ENCODE measurements at places on chromosomes 1 and 21.

- DNase-seq, result no peak
These were observed 368.4 kb upstream of the GREM2 start for GRCh38 chr1:240980342-240980741.

GRCh38 chr1:84619383-84620102, 45.3 kb upstream of the CTBS start:
- peak; percentile 24 for DNase-seq

- DNase-seq, result no peak
These were observed 37.9 kb downstream of the GNG12 start for GRCh38 chr1:67795179-67795912.

DNA sequence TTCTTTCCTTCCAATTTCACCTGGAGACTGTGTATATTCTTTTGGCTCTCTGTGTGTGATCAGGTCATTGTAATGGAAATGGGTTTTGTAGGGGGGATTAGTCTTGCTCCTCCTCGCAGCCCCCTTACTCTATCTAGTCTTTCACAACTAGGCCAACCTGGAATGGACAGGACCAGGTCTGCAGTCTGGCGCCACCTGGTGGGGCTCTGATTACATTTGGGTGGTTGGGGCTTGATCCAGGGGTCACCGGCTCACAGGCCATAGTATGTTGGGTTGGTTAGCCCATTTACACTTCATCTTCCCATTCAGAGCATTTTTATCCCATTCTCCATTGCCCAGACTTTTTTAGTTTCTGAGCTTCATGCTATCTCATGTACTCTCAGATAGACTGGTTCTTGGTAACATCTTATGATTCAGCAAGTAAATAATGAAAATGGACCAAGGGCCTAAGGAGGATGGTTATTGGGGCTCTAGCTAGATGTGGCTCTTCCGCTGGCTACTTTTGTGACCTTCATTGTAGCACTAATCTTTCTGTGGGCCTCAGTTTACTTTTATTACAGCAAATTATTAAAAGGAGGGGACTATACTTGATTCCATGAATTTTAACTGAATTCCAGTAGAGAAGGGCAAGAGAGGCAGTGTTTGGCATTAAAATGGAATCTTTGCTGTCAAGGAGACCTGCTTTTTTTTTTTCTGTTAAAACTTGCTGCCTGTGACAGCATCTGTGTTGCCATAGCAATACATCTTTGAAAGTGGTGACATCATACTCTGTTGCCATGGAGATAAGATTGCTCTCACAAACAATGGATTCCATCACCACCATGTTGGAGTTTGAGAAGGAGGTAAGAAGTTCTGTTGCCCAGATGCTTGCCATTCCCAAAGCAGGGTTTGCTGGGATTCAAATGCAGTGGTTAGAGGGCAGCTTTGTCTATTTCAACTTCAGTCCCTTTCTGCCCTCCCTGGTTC, 150.1 kb downstream of the PLXNA2 start:
- peak; percentile 32 for DNase-seq

DNA sequence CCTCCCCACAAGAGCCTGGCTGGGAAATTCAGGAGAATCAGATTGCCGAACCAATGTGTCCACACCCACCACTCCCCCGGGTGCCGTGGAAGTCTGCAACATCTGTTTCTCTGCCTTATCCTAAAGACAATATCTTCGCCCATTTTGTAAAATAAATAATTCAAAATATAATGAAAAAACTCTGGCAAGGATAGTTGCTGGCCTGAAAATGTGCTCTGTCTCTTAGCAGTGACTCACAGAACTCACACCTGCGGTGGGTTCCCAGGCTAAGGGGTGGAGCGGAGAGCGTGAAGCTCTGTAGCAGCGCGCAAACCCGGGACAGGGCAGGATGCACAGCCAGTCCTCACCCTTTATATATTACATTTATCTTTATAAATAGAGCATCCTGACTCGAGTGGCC, 99.9 kb downstream of the COLGALT2 start:
- no peak for DNase-seq

DNA sequence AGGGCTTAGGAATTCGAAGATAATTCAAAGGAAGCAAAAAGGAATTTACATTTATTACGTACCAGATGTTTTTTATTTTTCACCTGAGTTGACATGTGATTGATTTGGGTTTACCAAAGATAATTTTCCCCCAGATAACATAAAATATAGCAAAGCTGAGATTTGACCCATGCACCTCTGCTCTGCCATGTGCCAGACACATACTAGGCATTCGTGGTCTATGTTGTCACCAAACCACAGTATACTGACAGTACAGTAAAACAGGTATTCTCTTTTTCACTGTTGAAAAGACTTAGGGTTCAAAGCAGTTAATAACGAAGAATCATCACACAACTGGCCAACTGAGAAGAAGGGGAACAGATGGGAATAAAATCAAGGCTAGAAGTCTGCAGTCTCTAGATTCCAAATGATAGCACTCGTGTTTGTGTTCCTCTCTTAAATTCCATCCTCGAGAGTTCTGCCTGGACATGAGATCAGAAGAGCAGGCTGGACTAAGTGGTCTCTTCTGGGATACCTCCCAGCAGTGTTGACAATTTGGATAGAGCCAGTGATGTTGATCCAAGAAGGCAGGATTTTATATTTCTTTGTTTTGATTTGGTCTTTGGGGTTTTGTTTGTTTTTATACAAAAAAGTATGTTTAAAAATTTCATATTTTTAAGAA, 85.3 kb upstream of the RAVER2 start:
- DNase-seq, result no peak

DNA sequence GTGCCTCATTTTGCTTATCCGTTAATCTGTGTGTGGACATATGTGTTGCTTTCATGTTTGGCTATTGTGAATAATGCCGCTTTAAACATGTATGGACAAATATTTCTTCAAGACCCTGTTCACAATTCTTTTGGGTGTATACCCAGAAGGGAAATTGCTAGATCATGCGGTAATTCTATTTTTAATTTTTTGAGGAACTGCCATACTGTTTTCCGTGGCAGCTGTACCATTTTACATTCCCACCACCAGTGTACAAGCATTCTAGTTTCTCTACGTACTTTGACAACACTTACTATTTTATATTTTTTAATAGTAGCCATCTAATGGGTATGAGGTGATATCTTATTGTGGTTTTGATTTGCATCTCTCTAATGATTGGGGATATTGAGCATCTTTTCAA, 7.1 kb upstream of the NID1 start:
- DNase-seq, result no peak

GRCh38 chr1:1833916-1834325, 55.7 kb upstream of the NADK start:
- no peak for DNase-seq

DNA sequence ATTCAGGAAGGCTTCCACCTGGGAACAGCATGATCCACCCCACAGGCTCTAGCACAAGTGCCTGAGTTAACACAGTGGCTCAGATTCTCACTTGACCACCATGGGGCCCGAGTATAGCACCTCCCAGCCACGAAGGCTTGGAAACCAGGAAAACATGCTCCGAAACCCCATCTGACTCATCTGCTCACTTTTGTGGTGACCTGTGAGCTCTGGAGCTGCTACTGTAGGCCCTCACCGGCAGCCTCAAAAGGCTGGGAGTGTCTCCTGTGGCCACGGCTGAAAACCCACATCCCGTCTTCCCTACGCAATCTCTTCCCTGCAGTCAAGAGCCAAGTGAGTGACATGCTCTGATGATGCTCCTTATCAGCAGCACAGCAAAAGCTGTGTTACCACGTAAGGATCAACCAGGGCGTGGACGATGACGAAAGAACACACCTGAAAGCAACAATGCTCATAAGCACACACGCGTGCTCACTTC, 81.4 kb downstream of the TGFBR3 start:
- DNase-seq, result peak; percentile 44

- no peak for DNase-seq
These were observed 24.7 kb upstream of the HMGN1 start for GRCh38 chr21:39373634-39374033.

DNA sequence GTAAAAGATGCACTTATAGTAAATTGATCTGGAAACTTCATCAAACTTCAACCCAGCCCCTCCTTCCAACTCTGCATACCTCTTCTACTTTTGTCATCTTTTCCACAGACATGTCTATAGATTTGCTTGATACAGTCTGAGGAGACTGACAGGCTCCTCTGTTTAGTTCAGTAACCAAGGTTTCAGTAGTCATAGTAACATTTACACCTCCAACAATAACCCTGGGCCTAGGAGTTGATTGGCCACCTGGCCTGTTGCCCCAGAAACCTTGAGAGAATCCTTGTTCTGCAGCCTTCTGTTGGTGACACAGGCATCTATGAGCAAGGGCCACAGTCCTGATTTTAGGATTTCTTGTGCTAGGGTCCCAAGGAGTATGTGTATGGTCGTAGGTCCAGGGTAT, at the start of gene CFAP141:
Gene CFAP141, minus strand, starts transcription at position 138 of the 400 bp plus-strand sequence. Its CDS starts 26 bp downstream, at position 112.
- no peak for DNase-seq

GRCh38 chr1:116738673-116739370, 15.4 kb upstream of the CD2 start:
- DNase-seq, result no peak

GRCh38 chr1:155122308-155122707, 5.4 kb upstream of the EFNA1 start:
- DNase-seq, result no peak

DNA sequence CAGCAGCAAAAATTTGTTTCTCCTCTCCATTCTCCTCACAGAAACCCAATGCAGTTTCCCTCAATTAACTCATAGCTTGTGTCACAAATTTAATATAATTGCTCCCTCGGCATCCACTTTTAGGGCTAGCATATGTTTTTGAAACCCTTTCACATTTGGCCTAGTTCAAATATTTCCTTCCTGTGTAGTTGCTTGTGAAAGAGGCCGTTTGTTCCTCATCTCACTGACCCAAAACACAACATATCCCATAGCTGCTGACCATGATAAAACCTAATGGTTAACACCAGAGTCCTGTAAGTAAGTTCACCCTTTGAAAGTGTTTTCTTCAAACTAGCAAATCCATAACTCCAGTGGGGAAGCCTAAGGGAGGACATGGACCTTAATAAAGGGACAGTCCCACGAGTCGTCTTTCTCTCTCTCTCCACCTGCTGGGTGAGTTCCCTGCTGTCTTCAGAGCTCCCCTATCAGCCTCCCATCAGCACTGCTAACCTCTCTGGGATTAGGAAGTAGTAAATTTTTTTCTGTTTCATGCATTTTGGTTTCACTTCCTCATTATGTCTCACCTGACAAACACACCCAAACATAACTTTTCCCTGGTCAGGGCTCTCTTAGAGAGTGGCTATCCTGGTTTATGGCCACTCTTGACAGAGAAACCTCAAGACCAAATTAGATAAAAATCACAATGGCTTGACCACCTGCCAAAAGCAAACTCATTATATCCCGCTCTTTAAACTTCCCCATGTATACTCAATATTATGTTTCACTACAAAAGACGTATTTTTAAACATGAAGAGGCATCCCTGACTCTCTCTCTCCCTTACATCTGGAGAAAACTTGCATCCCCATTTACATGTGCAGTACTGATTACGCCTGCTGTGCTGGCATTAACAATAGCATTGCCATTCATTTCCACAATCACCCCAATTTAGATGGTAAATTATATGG, 177.7 kb upstream of the HP1BP3 start:
- DNase-seq, result no peak

- no peak for DNase-seq
These were observed 16.6 kb downstream of the IFI6 start for GRCh38 chr1:27655151-27655937.

DNA sequence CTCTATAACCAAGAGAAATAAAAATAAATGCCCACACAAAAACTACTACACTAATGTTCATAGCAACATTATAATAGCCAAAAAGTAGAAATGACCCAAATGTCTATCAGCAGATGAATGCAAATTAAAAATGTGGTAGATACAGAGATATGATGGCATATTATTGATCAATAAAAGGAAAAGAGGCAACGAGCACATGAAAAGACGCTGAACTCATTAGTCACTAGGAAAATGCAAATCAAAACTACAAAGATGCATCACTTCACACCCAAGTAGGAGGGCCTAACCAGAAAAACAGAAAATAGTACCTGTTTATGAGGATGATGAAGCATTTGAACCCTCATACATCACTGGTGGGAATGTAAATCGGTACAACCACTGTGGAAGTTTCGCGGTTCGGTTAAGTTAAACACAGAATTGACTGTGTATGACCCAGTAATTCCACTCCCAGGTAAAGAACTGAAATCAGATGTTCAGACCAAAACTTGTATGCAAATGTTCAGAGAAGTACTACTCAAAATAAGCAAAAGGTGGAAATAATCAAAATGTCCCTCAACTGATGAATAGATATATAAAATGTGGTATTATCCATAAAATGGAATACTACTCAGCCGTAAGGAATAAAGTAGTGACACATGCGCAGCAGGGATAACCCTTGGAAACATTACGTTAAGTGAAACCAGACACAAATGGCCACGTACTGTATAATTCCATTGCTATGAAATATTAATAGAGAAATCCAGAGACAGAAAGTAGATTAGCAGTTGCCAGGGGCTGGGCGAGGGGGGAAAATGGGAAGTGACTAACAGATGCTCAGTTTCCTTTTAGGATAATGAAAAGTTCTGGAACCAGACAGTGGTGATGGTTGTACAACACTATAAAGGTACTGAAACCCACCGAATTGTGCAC, 3.1 kb downstream of the USP48 start:
- peak; percentile 23 for DNase-seq

- no peak for DNase-seq
These were observed 62.8 kb downstream of the RUNX3 start for GRCh38 chr1:24867084-24867870.

DNA sequence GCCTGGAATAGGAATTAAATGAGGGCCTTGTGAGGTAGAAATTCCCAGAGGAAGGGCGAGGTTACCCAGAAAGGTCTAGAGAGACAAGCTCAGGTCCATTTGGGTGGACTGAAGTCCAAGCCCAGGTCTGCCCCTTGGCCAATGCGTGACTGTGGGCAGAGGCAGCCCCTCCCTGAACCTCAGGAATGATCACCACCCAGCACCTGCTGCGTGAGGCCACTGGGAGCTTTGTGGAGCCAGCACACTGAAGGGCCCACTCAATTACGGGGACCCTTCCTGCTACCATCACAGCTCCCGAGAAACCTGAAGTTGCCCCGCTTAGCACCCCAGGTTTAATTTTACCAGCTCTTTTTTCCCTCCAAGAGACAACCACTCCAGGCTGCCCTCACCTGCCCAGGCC, 6.5 kb upstream of the MATN1 start:
- no peak for DNase-seq

- DNase-seq, result no peak
These were observed 82.0 kb upstream of the ESRRG start for GRCh38 chr1:216805233-216805632.

GRCh38 chr1:234737967-234738314, 128.0 kb upstream of the IRF2BP2 start:
- no peak for DNase-seq

- no peak for DNase-seq
These were observed 3.6 kb upstream of the GPR61 start for GRCh38 chr1:109535971-109536491.

GRCh38 chr1:111778541-111779051, 22.9 kb downstream of the DDX20 start:
- DNase-seq, result no peak

GRCh38 chr1:178940068-178940765, 69.3 kb upstream of the ANGPTL1 start:
- DNase-seq, result no peak

DNA sequence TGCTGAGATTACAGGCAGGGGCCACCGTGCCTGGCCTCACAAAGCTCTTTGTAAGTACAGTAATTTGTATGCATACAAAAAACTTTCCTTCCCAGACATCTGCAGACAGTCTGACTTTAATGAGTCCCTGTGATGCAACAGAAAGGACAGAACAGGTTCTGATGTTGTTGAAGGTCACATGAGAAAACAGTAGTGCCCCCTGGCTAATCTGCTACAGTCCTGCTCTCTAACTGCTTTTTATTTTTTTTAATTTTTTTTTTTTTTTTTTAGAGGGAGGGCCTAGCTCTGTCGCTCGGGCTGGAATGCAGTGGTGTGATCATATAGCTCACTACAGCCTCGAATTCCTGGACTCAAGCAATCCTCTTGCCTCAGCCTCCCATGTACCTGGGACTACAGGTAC, 36.7 kb downstream of the ACBD3 start:
- DNase-seq, result no peak
